ENCODE measurements at places on chromosomes 1 and 21.

DNA sequence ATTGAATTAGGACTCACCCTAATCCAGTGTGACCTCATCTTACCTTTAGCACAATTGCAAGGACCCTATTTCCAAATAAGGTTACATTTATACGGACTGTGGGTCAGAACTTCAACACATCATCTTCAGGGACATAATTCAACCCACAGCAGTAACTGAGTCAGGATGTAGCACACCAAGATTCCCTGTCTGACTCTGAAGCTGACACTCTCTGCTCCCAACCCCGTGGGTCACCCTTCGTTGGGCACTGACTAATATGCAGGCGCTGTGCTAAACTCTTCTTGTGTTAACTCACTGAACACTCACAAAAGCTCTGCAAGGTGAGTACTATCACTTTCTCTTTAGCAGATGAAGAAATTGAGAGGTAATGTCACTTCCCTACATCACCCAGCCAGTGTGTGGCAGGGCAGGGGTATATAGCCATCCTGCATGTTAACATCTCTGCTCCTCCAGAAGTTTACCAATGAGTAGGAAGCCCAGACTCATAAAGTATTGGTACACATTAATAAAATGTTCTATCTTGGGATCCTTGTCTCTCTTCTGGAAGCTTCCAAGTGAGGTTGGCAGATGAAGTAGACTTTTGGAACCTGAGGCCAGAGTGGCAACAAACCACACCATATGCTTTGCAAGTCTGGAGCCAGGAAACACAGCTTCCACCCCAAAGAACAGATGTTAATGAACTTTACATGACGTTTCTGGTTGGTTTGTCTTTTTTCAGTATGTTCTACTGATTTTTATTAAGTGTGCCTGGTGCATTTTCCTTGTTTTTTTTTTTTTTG is 139.2 kb upstream of the KLHDC7A start:
- no peak for DNase-seq

DNA sequence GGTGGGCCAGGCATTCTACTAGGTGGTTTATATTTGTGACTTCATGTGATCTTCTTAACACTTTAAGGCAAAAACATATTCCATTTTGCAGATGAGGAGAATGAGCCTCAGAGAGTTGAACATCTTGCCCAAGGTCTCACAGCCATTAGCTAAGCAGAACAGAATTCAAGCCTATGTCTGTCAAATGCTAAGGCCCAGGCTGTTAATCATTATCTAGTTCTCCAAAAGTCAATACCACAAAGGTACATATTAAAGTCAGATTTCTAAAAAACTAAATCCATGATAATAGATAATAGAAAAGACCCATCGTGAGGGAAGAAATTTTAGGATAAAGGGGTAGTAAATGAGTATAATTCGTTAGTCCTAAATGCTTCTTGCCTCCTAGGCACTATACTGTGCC is 234.3 kb downstream of the KCNH1 start:
- no peak for DNase-seq

DNA sequence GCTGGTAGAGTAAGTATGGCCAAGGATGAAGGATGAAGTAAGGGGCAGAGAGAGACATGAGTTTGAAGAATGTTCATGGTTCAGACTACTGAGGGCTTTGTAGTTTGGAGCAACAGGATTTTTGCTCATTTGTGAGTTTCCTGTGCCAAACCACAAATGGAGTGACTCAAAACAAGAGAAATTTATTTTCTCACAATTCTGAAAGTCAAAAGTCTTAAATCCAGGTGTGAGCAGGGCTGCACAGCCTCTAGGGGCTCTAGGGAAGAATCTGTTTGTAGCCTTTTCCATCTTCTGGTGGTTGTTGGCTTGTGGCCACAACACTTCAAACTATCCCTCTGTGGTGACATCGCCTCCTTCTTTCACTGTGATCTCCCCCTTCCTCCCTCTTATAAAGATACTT is 58.9 kb downstream of the RHOU start:
- no peak for DNase-seq

GRCh38 chr1:167486090-167486824 is 32.1 kb downstream of the CD247 start:
- no peak for DNase-seq

- DNase-seq: no peak
Observed at GRCh38 chr1:114821978-114822377, 32.7 kb upstream of the SYCP1 start.

GRCh38 chr21:14825514-14825974 is 239.3 kb downstream of the NRIP1 start:
- DNase-seq: no peak

DNA sequence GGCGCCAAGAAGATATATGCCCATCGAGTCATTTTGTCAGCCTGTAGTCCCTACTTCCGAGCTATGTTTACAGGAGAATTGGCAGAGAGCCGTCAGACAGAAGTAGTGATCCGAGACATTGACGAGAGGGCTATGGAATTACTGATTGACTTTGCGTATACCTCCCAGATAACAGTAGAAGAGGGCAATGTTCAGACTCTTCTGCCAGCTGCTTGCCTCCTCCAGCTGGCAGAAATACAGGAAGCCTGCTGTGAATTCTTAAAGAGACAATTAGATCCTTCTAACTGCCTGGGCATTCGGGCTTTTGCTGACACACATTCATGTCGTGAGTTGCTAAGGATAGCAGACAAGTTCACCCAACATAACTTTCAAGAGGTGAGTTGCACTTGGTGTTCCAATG is 19.1 kb downstream of the KLHL20 start:
- DNase-seq: no peak

DNA sequence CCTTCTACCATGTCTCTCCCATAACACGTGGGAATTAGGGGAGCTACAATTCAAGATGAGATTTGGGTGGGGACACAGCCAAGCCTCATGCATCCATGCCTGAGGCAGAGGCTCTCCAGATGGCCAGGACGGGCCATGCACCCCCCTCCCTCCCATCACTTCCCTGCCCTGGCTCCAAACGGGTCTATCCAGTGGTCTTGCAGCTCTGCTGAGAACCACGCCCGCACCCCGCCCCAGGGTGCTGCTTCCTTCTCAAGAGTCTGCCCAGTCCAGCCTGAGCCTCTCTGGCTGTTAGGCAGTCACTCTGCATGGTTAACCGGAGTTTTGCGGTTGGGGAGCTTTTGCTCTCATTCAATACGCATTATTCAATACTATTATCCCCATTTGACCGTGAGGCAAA is 131.5 kb upstream of the TMEM51 start:
- no peak for DNase-seq

DNA sequence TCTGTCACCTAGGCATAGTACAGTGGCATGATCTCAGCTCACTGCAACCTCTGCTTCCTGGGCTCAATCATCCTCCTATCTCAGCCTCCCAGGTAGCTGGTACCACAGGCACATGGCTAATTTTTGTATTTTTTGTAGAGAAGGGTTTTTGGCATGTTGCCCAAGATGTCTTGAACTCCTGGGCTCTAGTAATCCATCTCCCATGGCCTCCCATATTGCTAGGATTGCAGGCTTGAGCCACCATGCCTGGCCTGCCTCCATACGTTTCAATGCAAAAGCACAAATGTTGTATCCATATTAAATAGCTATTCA is 17.6 kb upstream of the GBP3 start:
- DNase-seq: no peak

GRCh38 chr1:231534703-231535159 is 6.3 kb downstream of the TSNAX start:
- no peak for DNase-seq

DNA sequence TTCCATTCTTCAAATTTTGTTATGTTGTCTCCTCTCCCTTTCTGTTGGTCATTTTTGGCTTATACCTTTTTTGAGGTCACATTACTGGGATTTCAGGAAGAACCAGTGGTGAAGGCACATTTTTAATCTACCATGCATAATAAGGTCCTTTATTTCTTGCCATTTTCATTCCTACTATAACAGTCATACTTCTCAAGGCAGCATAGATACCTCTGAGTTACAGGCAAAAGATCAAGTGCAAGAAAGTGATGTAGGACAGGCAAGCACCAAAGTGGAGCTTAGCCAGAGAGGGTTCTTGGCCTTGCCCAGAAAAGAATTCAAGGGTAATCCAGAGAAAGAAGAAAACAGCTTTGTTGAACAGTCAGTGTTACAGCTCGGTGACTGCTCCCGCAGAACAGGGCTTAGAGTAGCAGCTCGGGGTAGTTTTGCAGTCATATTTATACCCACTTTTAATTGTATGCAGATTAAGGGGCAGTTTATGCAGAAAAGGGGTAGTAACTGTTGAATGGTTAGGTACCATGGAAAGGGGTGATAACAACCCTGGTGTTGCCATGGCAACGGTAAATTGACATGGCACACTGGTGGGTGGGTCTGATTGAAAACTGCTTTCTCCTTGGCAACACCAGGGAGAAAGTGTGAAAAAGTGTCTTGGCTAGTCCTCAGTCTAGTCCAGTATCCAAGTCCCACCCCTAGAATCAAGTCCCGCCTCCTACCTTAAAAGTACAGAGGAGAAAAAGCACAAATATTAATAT is 39.6 kb upstream of the DOCK7 start:
- no peak for DNase-seq

DNA sequence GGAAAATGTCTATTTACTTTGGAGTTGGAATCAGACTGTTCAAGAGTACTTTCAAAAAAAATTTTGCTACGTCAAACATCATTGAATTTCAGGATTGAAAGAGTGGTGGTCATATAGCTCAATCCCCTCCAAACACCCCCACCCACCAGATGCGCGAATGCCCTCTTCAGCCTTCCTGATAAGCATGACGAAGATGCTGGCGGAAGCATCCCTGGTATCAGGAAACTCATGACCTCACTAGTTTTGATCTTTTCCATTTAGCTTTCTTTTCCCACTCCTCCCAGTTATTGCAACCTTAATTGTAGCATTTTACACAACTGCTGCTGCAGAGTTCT is 104.4 kb downstream of the LEPR start:
- DNase-seq: no peak

DNA sequence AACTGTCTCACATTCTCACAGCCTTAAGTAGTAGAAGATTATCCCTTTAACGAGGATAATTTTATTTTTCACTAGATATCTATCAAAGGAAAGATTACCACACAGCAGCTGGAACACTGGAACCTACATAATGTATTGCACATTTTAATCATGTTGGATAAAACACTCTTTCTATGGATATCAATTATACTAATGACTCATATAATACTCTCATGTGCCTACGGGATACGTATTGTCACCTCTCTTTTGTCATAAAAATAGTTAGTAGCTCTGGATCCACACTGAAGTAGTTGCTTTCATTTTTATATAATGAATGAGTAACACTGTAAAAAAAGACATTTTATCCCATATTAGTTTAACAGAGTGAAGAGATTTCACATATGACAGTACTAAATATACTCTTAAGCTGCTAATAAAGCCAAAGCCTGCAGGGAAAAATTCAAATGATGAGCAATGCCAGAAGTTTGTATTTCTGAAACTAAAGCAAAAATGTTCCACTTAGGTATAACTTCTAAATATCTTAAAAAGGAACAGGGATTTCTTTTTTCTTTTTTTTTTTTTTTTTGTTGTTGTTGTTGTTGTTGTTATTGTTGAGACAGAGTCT is 408.7 kb upstream of the PKN2 start:
- DNase-seq: no peak

GRCh38 chr1:244397131-244397530 is 54.6 kb downstream of the ADSS2 start:
- no peak for DNase-seq

- no peak for DNase-seq
Observed at GRCh38 chr1:2617971-2618470, 14.8 kb downstream of the MMEL1 start.

- DNase-seq: no peak
Observed at GRCh38 chr1:65948609-65949229, 156.0 kb downstream of the PDE4B start.

- no peak for DNase-seq
Observed at GRCh38 chr1:223674119-223674890, 8.8 kb upstream of the CAPN8 start.

- DNase-seq: no peak
Observed at GRCh38 chr1:229197265-229197585, 73.7 kb upstream of the RAB4A start.

- no peak for DNase-seq
Observed at GRCh38 chr1:230781594-230781993, 34.4 kb downstream of the CAPN9 start.

DNA sequence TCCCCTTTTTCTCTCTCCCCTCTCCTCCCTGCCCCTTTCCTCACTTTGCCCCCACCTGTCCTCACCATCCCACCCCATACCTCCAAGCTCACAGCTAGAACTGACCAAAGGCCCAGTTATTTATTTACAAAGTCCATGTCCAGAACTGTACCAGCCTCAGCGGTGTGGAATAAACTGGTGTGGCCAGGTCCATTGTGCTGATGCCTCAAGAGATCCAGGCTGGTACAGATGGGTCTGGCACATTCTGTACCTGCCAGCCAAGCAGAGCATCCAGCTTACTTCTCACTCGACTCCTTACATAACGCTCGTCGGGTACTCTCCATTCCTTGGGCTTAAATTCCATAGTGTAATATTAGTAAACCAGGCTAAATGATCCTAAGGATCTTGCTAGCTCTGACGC is 11.8 kb downstream of the PDZK1IP1 start:
- DNase-seq: no peak

GRCh38 chr1:67700692-67701410 is 15.8 kb downstream of the GADD45A start:
- no peak for DNase-seq

DNA sequence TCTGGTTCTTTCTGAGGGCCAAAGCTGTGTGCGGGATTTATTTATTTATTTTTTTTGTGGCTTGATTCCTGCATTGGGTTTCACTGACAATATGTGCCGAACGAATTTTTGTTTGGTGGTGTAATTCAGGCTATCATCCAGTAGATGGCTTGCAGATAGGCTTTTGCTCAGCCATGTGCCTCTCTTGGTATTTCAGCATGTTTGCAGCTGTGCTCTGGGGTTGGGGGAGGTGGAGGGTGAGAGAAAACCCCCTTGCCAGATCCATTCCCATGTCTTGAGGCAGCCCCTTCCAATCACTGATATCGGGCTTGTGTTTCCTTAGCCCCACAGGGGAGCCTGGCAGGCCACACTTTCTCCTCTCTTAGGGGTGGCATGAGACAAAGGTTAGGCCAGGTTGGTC is 302.4 kb downstream of the PTGER3 start:
- no peak for DNase-seq

DNA sequence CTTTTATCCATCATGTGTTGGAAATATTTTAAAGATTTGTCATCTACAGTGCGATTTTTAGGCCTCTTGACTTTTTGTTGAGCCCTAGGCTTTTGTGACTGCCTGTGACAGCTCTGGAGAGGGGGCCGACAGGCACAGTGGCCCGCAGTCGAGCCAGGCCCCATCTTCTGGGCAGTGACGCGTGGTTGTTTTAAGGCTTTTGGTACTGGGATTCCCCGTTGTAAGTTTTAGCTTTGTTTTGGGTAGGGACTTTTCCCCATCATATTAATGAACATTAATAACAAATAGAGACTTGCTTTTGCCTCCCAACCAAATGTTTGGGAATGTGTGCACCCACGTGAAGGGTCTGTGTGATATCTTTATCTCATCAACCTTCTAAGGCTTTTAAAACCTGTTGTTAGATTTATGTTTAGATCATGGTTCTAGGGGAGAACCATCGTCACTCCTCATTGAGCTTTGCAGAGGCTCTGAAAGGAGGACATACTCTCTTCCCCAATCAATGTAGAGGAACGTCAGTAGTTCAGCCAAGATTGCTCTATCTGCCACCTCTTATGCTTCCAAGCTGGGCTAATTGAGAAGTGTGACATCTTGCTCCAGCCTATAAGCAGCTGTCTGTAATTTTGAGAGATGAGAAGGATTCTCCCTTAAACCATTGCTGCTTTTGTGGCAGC is 34.6 kb downstream of the MAPKAPK2 start:
- no peak for DNase-seq
